DMS79 (cell line): ENCODE measurements at places on chromosomes 7 and 10.
A peak's percentile ranks its signal among the peaks of the same experiment; 100 is the strongest.

- DNase-seq: peak; percentile 43
These were observed 106.2 kb downstream of the KAT6B start for GRCh38 chr10:74932648-74933047.

DNA sequence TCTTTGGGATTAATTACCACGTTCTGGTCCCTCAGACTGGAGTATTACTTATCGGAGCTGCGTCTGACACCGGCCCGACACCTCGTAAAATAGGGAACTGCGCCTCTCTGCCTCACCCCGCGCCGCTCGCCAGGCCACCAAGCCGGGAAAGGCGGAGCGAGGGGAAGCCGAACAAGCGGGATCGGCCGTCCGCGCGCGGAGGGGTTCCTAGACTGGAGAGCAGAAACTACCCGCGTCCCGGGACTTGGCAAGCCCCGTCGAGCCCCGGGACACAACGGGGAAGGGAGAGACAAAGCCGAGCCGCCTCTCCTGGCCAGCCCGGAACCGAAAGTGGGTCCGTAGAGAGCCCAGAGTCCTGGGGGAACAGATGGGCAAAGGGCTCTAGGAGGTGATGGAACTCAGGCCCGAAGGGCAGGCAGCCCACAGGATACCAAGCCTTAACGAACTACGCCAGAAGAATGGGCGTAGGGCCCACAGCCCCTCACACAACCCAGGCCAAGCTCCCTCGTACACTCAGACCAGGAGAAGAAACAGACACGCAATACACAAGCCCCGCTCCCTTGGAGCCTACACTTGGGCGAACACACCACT, 6.5 kb downstream of the LBX1 start:
- no peak for DNase-seq

GRCh38 chr7:95687759-95688343, 84.5 kb upstream of the DYNC1I1 start:
- no peak for DNase-seq

GRCh38 chr7:136114966-136115762, 138.0 kb upstream of the MTPN start:
- no peak for DNase-seq

DNA sequence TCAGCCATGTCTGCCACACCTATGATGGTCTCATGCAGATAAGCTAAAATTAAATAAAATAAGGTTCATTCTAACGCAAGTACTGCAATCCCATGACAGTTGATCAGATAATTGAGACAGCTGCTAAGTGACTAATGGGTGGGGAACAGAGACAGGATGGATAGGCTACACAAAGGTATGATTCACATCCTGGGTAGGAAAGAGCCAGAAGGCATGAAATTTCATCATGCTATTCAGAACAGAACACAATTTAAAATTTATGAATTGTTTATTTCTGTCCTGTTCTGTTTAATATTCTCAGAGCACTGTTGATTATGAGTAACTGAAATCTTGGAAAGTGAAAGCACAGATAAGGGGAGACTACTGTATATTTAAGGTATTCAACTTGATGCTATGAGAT, 381.8 kb upstream of the SORCS1 start:
- DNase-seq: no peak

GRCh38 chr7:50782375-50783208, at the start of gene GRB10:
GRB10 (minus strand) TSS chr7:50782896; CDS start chr7:50732322, 50,574 bp downstream.
- DNase-seq: peak; percentile 88

DNA sequence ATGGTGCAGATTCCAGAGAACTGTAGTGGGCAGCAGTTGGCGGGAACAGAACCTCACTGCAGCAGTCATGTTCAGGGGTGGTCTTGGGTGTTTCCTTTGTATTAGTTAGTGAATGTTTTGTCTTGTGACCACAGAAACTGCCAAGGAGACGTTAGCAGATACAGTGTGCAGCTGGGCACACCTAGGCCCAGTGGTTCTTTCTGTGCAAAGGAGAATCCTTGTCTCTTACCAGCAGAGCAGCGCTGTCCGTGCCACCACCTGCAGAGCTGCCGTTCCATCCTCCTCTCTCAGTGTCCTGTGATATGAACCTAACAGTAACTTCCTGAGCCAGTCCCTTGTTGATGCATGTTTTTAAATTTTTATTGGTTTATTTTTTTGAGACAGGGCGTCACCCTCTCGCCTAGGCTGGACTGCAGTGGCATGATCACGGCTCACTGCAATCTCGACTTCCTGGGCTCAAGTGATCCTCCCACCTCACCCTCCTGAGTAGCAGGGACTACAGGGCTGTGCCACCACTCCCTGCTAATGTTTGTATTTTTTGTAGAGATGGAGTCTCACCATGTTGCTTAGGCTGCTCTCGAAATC, 60.6 kb downstream of the WDR37 start:
- DNase-seq: no peak

DNA sequence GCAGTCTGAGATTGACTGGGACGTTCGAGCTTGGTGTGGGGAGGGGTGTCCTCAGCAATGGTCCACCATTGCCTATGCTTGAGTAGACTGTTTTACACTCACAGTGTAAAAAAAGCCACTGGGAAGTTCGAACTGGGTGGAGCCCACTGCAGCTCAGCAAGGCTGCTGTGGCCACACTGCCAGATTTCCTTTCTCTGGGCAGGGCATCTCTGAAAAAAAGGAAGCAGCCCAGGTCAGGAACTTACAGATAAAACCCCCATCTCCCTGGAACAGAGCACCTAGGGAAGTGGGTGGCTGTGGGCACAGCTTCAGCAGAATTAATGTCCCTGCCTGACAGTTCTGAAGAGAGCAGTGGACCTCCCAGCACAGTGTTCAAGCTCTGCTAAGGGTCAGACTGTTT, 80.3 kb downstream of the BICC1 start:
- DNase-seq: no peak
